C1 segment of cervical spinal cord (tissue), 14 donors: ENCODE measurements at places on chromosomes 4 and X.

DNA sequence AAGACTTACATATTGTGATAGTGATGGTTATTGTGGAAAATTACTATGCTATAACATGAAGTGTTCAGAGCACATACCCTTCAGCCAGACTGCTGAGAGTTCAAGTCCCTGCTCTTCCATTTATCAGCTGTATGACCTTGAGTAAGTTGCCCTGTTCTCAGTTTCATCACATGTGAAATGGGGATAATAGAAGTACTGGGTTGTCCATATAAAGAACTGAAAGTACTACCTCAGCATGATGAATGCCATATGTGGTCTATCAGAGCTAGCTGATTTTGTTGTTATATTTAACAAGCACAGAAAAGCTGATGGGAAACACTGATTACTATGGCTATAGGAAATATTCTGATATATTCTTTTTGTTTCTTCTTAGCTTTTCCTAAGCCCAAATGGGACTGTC is 115.6 kb downstream of the REPS2 start:
- DNase-seq: no peak

DNA sequence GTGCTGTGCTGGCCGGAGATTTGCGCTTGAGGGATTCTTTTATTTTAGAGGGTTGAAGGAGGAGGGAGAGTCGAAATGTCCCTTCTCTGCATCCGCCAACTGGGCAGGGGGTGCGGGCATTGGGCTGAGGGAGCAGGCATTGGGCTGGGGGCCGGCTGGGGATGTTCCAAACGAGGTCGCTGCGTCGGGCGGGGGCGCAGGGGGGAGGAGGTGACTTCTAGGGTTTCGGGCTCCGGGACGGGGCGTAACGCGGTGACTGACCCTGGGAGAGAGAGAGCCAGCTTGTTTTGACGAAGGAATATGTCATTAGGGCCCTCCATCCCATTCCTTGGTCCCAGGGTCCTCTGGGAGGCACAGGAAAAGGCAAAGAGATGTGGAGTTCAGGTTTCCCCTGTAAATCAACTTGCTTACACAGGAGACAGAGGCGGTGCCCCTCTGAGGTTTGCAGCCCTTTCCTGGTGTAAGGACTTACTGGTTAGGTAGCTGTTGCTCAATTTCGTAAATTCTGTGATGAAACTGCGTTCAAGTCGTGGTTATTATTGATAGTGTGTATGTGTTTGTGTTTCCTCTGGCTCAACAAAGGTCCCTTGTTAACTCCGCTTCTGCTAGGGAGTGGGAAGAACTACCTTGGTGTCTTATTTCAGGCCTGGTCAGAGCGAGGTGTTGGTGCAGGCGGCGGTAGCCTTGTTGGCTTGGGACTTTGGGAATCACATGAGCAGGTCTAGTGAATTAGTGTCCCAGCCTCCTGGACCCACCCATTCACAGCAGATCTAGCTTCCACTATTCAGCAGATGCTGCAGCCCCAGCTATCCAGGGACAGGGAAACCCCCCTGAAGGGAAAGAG is 716 bp downstream of the FHIP1A start:
- no peak for DNase-seq

DNA sequence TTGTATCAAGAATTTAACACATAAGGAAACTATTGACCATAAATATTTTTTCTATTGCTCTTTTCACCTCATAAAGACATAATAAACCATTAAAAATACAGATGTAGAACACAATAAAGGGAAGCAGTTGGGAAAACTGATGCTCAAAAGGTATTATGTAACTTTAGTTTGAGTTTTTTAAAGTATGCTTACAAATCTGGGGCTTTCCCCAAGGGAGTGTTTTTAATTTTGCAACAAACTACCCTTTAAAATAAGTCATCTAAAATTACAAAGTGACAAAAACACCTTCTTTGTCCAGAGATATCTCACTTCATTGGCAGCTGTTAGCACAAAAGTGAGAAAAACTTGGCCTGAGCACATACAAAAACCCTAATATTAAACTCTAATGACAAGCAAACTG is 55.0 kb downstream of the PRDM5 start:
- no peak for DNase-seq

DNA sequence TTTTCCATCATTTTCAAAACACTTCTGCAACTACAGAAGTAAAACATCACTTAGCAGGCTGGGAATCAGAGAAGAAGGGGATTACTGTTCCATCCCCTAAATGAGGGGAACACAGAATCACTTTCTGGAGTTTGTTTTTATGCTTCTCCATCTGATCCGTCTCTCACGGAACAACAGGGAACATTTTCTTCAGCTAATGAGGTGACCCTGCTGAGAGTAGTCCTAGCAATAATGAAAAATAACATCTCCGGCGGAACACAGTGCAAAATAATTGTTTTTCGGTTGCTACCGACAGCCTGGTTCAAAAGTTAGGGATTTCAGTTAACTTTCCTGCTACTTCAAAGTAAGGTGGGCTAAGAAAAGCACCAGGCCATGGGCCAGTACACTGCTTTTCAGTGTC is 322.9 kb downstream of the UNC5C start:
- no peak for DNase-seq

GRCh38 chr4:111231281-111231680 is 608.4 kb upstream of the PITX2 start:
- DNase-seq: no peak

DNA sequence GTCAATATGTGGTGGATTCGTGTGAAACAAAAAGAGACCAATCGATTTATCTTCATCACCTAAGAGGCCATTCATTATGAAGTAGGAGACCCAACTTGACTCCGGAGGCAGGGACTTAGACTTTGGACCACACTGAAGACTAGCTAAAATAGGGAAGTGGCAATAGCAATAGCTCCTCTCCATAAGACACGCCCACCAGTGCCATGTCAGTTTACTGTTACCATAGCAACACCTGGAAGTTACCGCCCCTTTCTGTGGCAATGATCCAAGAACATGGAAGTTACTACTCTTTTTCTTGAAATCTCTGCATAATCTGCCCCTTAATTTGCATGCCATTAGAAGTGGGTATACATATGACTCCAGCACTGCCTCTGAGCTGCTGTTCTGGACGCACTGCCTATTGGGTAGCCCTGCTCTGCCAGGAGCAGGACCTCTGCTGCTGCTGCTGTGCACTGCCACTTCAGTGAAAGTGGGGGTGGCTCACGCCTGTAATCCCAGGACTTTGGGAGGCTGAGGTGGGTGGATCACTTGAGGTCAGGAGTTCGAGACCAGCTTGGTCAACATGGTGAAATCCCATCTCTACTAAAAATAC is 163.2 kb downstream of the PRKX start:
- no peak for DNase-seq
